DND-41 (cell line): ENCODE measurements at places on chromosomes 1 and 21.

GRCh38 chr1:21114431-21114830 lies 62.3 kb downstream of the EIF4G3 start:
- DNase-seq: no peak
- H3K27ac ChIP-seq: no peak overlapping the region
- no peak overlapping the region for H3K4me3 ChIP-seq
- H3K36me3 ChIP-seq: no peaks in the 10 kb centered on the region

GRCh38 chr21:43922949-43923348 lies 57.9 kb downstream of the AGPAT3 start:
- no peak overlapping the region for H3K27ac ChIP-seq
- H3K4me1 ChIP-seq: peaks cover 3% of the 10 kb centered on the region; the same call in 1 of the 2 replicates
- peaks cover 27% of the 10 kb centered on the region for H3K36me3 ChIP-seq
- no peaks in the 10 kb centered on the region for H3K27me3 ChIP-seq

DNA sequence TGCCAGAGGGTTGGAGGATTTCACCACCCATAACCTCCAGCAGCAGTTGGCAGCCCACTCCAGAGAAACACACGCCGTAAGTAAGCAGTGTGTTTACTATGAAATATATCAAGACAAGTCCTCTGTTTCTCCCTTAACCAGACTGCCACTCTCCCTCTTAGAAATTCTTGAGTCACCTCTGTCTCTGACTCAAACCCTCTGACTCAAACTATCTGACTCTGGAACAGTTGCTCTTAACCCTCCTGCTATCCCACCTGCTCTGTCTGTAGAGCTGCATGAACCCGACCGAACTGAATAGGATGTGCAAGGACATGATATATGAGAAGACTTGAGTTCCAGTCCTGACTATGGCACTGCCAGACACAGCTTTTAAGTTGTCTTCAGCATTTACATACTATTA lies 14.1 kb downstream of the INPP5B start:
- no peaks in the 10 kb centered on the region for H3K27me3 ChIP-seq
- no peak overlapping the region for H3K27ac ChIP-seq
- no peak overlapping the region for H3K4me3 ChIP-seq
- DNase-seq: no peak
- H3K4me1 ChIP-seq: peaks cover 30% of the 10 kb centered on the region

GRCh38 chr21:45972716-45973474 lies 8.7 kb upstream of the COL6A1 start:
- H3K27ac ChIP-seq: peak overlapping the region; percentile 56
- H3K36me3 ChIP-seq: no peaks in the 10 kb centered on the region
- no peaks in the 10 kb centered on the region for H3K27me3 ChIP-seq

DNA sequence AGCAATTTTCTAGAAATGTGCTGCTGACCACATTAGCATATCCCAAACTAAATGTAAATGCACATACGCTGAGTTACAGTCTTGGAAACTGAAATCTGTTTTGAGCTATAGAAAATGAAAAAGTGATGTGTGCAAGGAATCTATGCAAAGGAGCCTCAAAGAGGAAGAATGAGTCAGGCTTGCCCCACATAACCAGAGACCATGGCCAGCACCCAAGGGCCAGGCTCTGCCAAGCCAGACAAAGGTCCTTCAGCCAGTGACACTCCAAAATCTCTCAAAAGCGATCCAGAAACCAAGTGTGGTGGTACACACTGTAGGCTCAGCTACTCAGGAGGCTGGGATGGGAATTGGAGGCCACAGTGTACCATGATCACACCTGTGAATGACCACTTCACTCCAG lies 195.2 kb downstream of the TOMM20 start:
- no peaks in the 10 kb centered on the region for H3K27me3 ChIP-seq
- no peaks in the 10 kb centered on the region for H3K36me3 ChIP-seq
- H3K4me1 ChIP-seq: no peaks in the 10 kb centered on the region
- H3K27ac ChIP-seq: no peak overlapping the region

- no peak for DNase-seq
- H3K27me3 ChIP-seq: no peaks in the 10 kb centered on the region
- no peak overlapping the region for H3K27ac ChIP-seq
- H3K36me3 ChIP-seq: no peaks in the 10 kb centered on the region
- H3K4me1 ChIP-seq: no peaks in the 10 kb centered on the region
- no peak overlapping the region for H3K4me3 ChIP-seq
These were observed 69.3 kb upstream of the WARS2 start for GRCh38 chr1:119209596-119210295.

DNA sequence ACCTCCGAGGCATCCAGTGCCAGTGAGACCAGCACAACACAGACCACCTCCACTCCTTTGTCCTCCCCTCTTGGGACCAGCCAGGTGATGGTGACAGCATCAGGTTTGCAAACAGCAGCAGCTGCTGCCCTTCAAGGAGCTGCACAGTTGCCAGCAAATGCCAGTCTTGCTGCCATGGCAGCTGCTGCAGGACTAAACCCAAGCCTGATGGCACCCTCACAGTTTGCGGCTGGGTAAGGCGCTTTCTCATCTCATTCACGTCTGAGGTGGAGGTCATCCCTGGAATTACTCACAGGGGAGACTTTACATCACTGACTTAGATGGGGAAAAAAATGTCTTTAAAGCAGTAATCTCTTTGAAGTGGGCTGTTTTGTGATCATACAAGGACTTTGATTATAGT lies 106.3 kb downstream of the CD247 start:
- H3K27ac ChIP-seq: no peak overlapping the region
- no peaks in the 10 kb centered on the region for H3K4me1 ChIP-seq
- H3K4me3 ChIP-seq: no peak overlapping the region
- no peak for DNase-seq
- no peaks in the 10 kb centered on the region for H3K27me3 ChIP-seq

DNA sequence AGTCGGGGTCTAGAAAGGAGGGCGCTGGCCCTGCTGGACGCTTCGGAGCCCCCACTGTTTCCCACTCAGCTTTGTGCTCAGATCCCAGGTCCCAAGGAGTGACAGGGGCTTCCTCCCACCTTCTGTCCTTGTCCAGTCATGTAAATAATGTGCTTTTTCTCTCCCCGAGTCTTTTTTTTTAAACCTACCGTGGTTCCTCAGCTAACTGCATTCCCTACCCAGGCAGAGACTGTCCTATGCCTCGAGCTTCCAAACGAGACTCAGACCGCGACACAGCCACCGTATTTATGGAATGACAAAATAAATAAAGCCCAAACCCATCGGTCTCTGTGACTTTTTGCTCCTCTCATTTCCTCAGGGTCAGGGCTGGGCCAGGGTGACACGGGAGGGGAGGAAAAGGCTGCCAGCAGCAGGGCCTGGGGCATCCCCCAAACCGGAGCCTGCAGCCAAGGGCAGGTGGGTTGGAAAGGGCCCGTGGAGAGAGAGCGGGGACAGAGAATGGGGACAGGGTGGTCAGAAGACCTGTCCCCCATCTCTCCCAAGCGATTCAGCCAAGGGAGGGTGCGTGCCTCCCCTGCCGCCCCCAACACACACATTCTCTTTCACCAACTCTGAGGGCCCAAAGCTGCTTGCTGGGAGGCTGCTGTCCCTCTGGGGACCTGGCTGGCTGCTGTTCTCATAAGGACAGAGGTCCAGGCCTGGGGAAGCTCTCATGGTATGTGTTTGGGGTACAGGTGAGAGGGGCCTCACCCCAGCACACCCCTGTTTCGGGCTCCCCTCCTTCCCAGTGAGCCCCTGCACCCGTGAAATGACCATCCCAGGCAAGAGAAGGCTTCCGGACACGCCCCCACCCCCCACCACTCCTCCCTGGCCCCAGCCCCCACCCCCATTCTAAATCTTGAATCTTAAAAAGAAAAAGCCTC lies 55.4 kb downstream of the KCNAB2 start:
- peaks cover 26% of the 10 kb centered on the region for H3K36me3 ChIP-seq
- H3K27me3 ChIP-seq: no peaks in the 10 kb centered on the region
- no peak for DNase-seq
- H3K4me3 ChIP-seq: no peak overlapping the region
- no peak overlapping the region for H3K27ac ChIP-seq
- no peaks in the 10 kb centered on the region for H3K4me1 ChIP-seq

GRCh38 chr1:96980448-96980847 lies 258.9 kb downstream of the PTBP2 start:
- H3K27me3 ChIP-seq: no peaks in the 10 kb centered on the region
- H3K4me1 ChIP-seq: no peaks in the 10 kb centered on the region

DNA sequence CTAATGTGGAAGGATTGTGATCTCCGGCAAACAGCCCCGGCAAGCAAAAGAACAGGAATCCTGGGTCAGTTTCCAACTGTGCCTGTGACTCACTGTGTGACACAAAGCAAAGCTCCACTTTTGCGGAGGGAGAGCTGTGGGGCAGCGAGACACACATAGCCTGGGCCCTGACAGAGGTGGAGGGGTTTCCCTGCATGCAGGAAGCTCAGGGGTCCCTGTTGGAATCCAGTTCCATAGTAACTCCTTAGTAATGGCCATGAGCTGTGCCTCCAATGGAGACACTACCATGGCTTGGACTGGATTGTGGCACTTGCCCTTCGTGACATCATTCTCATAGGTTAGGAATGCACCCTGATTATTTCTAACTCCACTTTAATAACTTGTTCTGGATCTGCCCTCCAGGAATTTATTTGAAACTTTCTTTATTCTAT lies 47.0 kb upstream of the ATF3 start:
- H3K4me1 ChIP-seq: peaks cover 19% of the 10 kb centered on the region
- no peak overlapping the region for H3K4me3 ChIP-seq
- no peaks in the 10 kb centered on the region for H3K36me3 ChIP-seq
- H3K27ac ChIP-seq: no peak overlapping the region
- no peak for DNase-seq
- peaks cover 2% of the 10 kb centered on the region for H3K27me3 ChIP-seq

GRCh38 chr1:69914976-69915765 lies 290.2 kb downstream of the LRRC40 start:
- no peaks in the 10 kb centered on the region for H3K4me1 ChIP-seq
- H3K36me3 ChIP-seq: no peaks in the 10 kb centered on the region
- no peak overlapping the region for H3K4me3 ChIP-seq
- DNase-seq: no peak

GRCh38 chr1:167905182-167905581 lies 8.8 kb downstream of the ADCY10 start:
- no peaks in the 10 kb centered on the region for H3K27me3 ChIP-seq
- H3K27ac ChIP-seq: no peak overlapping the region
- H3K4me1 ChIP-seq: no peaks in the 10 kb centered on the region
- no peaks in the 10 kb centered on the region for H3K36me3 ChIP-seq
- DNase-seq: no peak

- no peaks in the 10 kb centered on the region for H3K4me1 ChIP-seq
- H3K36me3 ChIP-seq: no peaks in the 10 kb centered on the region
- H3K27ac ChIP-seq: no peak overlapping the region
These were observed 169.9 kb downstream of the LRRC7 start for GRCh38 chr1:69737527-69738185.

GRCh38 chr1:64471218-64472039 lies 1.5 kb downstream of the CACHD1 start:
- no peak for DNase-seq
- H3K27ac ChIP-seq: no peak overlapping the region
- no peaks in the 10 kb centered on the region for H3K27me3 ChIP-seq
- no peaks in the 10 kb centered on the region for H3K36me3 ChIP-seq
- H3K4me3 ChIP-seq: no peak overlapping the region

DNA sequence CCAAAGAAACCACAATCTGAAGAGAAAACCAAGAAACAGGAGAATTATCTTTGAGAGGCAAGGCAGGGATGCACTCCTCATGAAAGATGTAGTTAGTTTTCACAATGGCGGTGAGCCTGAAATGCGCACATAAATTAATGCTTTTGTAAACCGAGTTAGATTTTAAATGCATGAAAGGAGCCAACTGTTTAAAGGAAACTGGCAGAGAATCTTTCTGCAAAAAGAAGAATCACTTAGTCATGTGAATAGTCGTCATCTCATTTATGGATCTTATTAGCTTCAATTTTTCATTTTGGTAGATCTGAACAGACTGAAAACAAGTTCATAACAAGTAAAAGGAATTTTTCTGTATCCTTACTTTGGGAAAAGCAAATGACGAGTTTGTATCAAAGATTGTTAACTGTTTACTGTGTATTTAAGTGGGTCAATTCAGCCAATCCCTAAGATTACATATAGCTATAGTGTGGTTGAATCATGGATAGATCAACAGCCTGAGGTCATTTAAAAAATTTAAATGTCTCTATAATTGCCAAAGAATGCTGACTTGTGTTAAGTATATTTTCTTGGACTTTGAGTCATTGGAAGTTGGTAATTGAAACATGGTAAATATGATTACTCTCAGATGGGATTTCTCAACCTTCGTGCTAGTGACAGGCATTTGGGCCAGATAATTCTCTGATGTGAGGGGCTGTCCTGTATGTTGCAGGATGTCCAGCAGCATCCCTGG lies 226.6 kb upstream of the KAZN start:
- H3K4me3 ChIP-seq: no peak overlapping the region
- H3K36me3 ChIP-seq: no peaks in the 10 kb centered on the region
- no peak for DNase-seq
- H3K27me3 ChIP-seq: no peaks in the 10 kb centered on the region

DNA sequence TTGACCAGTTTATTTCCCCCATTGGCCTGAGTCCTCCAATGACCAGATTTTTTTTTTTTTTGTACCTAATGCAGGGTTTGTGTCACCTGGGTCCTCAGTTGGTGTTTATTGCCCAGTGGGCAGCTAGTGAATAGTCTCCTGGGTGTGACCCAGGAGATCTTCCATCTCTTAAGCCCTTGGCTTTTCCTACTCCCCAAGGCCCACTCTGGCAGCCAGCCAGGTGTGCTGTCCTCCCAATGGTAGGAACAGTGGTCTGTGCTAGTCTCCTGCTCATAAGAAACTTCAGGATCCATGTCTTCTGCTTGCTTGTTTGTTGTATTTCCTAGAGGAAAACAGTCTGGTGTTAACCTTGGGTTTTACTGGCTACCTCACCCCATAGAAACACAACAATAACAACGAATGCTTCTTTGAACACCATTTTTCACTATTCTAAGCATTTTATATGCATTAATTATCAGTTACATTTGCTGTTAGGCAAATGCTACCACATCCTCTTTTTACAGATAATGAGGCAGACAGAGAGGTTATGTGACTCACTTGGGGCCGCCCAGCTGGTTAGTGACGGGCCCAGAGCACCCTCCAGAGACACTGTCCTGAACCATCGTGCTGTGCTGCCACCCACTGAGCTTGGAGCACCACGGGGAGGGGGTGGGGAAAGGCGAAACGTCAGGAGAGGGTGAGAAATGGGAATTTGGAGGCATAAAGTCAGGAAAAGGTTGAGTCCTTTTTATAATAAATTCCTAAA lies 107.5 kb downstream of the HIVEP3 start:
- peak overlapping the region; percentile 51 for H3K27ac ChIP-seq
- H3K36me3 ChIP-seq: peaks cover 21% of the 10 kb centered on the region
- H3K27me3 ChIP-seq: no peaks in the 10 kb centered on the region
- H3K4me3 ChIP-seq: no peak overlapping the region

DNA sequence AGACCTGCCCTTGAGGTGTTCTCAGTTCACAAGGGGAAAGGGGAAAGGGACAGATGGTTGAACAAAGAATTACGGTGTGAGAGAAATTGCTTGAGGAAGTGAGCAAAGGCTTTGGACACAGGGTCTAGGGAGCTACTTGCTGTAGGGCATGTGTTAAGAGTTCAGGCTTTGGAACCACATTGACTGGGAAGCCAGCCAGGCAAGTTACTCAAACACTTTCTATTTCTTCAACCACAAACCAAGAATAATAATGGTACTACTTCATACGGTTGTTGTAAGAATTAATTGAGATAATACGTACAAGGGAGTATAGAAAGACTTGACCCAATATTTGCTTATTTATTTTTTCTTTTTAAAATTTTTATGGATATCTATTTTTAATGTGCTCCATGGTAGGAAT lies 26.6 kb downstream of the AK4 start:
- no peaks in the 10 kb centered on the region for H3K4me1 ChIP-seq
- H3K27me3 ChIP-seq: peaks cover 5% of the 10 kb centered on the region

- no peak overlapping the region for H3K4me3 ChIP-seq
- H3K4me1 ChIP-seq: peaks cover 97% of the 10 kb centered on the region
- peak; percentile 61 for DNase-seq
- no peaks in the 10 kb centered on the region for H3K27me3 ChIP-seq
- no peaks in the 10 kb centered on the region for H3K36me3 ChIP-seq
These were observed 11.3 kb upstream of the RIPK4 start for GRCh38 chr21:41777951-41778815.
